Fibroblast of the aortic adventitia (primary cell): ENCODE measurements at places on chromosomes 6 and 20.

- DNase-seq, result no peak
These were observed 1.8 kb upstream of the TGM3 start for GRCh38 chr20:2293971-2294370.

- DNase-seq, result no peak
These were observed 291.4 kb upstream of the QKI start for GRCh38 chr6:163123098-163123497.

- peak; percentile 64 for DNase-seq
These were observed 51.1 kb downstream of the GGTLC1 start for GRCh38 chr20:23937303-23938117.

DNA sequence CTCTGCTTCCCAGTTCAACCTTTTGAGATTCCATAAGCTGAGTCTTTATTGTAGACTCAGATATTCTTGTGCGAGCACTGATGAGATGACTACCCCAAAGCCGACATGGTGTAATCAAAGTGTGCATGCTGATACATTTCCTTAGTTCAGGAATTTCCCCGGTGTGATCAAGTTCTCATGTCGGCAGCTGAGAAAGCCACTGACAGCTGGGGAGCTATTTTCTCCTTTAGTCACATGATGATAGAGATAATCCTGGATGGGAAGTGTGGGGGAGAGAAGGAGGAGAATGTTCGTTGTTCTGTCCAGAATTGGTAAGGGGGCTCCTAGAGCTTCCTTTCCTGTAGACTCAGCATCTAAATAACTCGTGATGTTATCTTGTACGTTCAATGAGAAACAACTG is 7.7 kb upstream of the CAP2 start:
- no peak for DNase-seq

GRCh38 chr6:387293-387741 is 4.2 kb upstream of the IRF4 start:
- DNase-seq, result peak; percentile 74

GRCh38 chr6:46210294-46210693 is 39.5 kb upstream of the ENPP5 start:
- DNase-seq, result no peak

DNA sequence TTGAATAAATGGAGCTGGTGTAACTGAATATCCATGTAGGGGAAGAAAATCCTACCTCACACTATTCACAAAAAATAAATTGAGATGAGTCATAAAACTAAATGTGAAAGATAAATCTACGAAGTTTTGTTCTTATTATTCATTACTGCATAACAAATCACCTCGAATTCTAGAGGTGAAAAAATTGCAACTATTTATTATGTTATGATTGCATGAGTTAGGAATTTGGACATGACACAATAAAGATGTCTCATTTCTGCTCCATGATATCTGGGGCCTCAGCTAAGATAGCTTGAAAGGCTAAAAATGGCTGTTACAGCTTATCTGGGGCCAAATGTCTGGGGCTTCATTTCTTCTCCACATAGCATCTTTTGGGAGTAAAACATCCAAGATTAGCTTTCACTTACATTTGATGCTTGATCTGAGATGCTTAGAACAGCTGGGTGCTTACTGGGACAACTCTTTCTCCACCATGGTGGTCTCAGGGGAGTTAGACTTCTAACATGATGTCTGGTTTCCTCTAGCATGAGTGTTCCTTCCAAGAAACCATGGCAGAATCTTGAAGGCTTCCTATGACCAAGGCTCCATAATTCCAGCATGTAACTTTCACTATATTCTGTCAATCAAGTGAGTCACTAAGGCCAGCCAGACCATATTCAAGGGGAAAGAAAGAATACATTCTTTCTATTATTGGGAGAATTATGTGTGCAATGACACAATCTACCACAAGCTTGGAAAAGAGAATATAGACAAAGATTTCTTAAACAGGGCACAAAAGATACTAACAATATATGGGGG is 30.1 kb downstream of the OR2B6 start:
- peak; percentile 2 for DNase-seq

GRCh38 chr6:119043783-119044182 is 34.7 kb downstream of the FAM184A start:
- no peak for DNase-seq

DNA sequence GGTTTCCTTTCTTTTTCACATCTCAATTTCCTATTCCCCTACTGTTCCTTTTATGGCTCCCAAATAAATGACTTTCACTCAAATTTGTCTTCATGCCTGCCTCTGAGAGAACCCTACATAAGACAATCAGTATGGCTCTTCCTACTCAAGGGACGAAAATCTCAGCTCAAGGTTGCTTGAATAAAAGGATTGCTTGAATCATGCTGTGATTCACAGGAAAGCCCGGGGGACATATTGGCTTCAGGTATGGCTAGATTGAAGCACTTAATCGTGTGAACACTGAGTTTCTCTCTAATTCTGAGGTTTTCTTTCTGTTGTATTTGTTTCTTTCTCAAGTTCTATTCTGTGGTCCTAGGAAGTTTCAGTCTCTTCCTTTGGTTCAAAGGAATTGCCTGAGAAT is 140.3 kb upstream of the SULF2 start:
- DNase-seq, result no peak

GRCh38 chr6:41366150-41366549 is 30.7 kb downstream of the NCR2 start:
- DNase-seq, result no peak

DNA sequence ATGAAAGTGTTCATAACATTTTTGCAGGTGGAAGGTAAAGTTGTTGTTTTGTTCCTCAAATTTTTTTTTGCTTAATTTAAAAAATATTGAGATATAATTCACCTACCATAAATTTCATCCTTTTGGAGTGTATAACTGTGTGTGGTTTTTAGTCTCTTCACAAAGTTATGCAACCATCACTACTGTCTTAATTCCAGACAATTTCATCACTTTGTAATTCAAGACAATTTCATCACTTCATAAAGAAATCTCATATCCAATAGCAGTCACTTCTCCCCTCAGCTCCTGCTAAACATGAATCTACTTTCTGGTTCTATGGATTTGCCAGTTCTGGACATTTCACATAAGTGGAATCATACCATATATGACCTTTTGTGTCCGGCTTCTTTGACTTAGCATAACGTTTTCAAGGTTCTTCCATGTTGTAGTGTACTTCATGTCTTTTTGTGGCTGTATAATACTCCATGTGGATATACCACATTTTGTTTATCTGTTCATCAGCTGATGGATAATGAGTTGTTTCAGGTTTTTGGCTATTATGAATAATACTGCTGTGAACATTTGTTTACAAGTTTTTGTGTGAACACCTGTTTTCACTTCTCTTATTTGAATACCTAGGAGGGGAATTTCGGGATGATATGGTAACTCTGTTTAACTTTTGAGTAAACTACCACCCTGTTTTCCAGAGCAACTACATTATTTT is 18.8 kb downstream of the ZFAND3 start:
- peak; percentile 49 for DNase-seq

- no peak for DNase-seq
These were observed 22.6 kb downstream of the MTHFD1L start for GRCh38 chr6:150887978-150888563.

DNA sequence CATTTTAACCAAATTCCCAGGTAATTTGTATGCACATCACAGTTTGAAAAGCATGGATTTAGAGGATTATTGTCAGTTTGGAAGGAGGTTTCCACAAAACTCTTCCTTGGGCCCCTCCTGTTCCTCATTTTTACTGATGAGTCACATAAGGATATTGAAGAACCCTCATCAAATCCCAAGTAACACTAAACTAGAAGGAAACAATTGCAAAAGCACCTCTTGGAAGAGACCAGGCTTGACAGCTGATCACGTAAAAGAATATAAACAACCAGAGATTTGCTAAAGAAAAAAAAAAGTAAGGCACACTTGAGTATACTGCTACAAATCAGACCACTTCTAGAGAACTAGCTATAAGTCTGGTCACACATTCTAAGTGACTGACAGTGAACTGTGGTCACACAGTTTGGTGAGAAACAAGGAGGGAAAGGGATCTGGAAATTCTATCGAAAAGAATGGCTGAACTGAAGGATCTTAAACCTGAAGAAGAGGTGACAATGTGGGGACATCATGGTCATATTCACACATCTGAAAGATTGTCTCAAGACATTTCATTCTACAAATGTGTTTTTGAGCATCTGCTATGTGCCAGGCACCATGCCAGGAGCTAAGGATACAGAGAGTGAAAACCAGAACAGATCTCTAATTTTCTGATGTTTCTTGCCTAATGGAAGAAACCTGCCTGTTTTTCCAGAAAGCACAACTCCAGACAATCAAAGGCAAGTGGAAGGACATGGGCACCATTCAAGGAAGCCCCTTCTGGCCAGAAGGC is 24.1 kb downstream of the ZHX3 start:
- peak; percentile 66 for DNase-seq

DNA sequence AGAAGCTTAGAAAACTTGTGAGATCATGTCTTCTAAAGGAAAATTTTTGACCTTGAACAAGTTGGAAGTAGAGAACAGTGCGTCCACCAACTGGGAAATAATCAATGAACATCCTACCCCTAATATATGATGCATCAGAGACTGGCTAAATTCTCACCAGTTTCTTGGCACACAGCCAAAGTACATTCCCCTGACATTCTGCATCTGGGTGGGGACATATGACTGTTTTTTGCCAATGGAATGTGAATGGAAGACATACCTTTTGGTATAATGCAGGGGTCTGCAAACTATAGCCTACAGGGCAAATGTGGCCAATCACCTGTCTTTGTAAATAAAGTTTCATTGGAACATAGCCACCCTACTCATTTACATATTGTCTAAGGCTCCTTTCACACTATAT is 84.7 kb downstream of the HAO1 start:
- DNase-seq, result no peak

DNA sequence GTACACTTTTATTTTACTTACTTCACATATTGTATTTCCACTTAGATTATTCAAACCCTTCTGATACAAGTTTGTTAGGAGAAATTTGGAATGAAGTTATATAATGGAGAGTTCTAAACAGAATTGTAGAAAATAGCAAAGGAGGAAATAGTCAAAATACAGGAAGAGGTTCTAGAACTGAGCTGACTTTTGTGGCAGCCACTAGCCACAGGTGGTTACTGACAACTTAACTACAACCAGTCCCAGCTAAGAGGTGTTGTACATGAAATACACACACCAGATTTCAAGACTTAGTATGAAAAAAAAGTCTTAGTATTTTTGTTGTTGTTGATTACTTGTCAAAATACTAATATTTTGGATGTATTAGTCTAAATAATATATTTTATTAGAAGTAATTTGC is 727.4 kb upstream of the CITED2 start:
- DNase-seq, result no peak

- DNase-seq, result peak; percentile 97
These were observed 11.5 kb upstream of the CDKN1A start for GRCh38 chr6:36666826-36667591.

DNA sequence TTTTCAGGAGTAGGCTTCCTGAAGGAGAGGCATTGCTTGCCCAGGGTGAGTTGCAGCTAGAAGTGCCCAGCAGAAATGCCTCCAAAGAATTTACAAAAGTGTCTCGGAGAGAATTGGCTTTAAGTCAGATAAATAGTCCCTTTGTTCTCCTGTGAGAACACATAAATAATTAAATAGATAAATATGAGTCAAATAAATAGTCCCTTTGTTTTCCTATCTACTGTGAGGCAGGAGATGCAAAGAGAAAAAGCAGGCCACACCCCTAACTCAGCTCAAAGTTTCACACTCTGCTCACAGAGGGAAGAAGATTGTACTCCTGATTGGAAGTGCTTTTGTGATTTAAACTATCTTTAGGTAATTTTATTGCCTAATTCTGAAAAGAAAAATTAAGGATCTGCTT is 180.7 kb upstream of the PRSS16 start:
- DNase-seq, result no peak

GRCh38 chr20:58222446-58222845 is 6.0 kb downstream of the ANKRD60 start:
- DNase-seq, result no peak

- DNase-seq, result no peak
These were observed 36.9 kb downstream of the TGM3 start for GRCh38 chr20:2332711-2333110.

DNA sequence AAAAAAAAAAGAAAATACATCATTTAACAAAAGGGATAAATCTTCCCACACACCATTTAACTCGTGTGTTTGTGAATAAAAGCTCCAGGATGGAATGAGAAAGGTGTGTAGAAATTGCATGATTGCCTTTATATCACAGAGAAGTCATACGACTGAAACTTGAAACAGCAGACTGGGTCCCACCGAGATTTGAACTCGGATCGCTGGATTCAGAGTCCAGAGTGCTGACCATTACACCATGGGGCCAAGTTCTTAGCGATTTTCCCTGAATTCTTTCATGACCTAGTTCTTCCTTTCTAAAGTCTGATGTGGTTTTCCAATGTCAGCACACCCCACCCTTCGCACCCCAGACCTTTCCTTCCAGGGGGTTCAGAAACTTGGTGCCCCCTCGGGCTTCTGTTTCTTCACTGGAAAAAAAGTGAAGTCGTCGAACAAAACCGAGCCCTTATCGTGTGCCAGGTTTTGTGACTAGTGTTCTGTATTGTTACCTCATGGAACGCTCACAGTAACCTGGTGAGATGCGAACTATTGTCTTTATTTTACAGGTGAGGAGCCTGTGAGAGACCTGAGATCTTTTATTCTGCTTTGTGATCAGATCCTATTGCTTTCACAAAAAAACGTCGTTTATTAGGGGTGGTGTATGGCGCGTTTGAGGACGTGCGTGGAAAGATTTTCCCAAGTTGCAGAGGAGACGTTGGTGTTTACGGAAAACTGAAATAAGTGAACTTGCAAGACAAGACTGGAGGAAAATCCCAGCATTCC is 120.8 kb downstream of the OR2B2 start:
- DNase-seq, result peak; percentile 89

DNA sequence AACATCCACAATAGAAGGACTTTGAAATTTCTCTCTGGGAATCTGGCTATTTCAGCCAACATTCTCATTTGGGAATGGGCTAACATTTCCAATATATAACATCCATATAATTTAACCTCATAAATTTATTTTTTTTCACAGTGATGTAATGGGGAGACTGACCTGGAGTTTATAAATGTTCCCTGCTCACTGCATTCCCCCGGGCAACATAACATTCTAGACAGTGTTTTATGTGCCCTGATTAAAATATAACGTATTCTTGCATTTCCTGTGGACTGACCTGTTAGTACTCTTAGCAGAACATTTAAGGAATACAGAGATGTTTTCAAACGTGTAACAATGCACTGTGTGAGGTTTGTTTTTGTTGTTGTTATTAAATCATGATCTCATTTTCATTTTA is 20.9 kb downstream of the TSHZ2 start:
- no peak for DNase-seq
